ENCODE measurements at places on chromosomes 7 and 10.

GRCh38 chr7:108340856-108341411, 115.3 kb downstream of the NRCAM start:
- no peak for DNase-seq

- DNase-seq: no peak
These were observed 51.0 kb downstream of the HHEX start for GRCh38 chr10:92740762-92741161.

DNA sequence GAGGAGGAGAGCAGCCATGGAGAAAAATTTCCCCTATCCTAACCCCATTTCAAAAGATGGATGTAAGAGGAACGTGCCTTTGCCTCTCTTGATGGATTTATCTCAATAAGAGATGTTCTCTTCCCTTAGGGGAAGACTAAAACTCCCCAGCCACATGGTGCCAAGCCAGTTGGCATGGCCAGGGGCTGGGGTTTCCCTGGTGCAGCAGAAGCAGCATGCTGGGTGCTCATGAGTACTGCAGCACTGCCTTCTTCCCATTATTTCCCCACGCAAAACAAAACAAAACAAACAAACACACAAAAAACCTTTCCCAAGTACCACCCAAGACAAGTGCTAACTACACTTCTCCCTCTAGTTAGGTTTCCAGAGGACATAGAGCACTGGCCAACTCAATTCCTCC, 97.2 kb downstream of the DOCK4 start:
- DNase-seq: no peak

GRCh38 chr7:159051916-159052315, 92.8 kb downstream of the VIPR2 start:
- DNase-seq: no peak

DNA sequence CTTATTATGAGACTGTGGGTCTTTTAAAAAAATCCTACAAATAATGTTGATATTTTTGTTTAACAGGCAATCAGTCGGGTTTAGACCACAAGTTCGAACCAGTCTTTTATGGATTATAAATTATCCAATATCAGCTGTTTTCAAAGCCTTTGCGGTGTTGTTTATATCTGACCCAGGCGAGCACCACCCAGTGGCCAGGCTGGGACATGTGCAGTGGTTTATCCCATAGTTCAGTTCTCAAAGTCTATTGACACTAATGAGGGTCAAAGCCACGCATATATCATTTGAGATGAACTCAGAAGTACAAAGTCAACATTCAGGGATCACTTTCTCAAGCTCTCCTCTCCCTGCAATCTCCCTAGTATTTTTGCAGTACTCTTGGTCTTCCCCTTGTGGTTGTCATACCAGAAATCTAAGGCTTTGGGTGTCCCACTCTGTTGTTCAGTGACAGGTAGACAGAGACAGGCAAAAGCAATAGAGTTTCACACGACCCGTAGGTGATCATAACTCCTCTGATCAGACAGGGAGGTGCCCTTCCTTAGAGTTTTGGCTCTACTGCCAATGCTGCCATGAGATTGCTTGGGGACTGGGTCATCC, 117.4 kb upstream of the POM121L12 start:
- DNase-seq: no peak

DNA sequence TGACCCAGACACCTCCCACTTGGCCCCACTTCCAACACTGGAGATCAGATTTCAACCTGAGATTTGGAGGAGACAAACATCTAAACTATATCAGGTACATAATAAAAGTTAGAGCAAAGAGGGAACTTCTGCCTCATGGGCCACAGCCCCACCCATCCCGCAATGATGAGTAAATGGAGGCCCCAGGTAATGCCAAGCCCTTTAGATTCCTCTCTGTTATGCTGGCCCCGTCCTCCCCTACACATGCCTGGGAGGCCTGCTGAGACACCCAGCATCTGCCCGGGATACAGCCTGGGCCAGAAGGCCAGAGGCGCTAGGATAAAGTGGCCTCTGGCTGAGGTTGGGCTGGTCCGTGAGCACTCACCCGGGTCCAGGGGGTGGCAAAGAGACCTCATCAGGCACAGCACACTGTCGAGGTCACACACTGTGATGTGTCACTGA, 185.5 kb upstream of the SH2B2 start:
- no peak for DNase-seq

- DNase-seq: no peak
These were observed 6.8 kb downstream of the PTPN12 start for GRCh38 chr7:77543910-77544309.
